ENCODE measurements at places on chromosomes 5 and 9.

DNA sequence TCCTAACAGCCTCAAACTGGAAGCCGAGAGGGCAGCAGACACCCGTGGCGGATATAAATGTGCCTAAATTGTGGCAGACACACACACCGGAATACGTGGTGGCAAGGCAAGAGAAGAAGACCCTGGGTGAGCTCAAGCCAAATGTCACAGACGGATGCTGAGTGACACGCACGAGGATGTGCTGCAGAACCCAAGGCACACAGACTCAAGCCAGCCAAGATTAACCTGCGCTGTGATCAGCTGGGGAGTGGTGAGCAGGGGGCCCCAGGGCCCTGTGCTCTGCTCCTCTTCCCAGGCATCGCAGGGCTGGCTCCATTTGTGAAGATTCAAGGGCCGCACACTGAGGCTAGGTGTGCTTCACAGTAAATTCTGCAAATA, 16.4 kb downstream of the SEMA4D start:
- DNase-seq = no peak

DNA sequence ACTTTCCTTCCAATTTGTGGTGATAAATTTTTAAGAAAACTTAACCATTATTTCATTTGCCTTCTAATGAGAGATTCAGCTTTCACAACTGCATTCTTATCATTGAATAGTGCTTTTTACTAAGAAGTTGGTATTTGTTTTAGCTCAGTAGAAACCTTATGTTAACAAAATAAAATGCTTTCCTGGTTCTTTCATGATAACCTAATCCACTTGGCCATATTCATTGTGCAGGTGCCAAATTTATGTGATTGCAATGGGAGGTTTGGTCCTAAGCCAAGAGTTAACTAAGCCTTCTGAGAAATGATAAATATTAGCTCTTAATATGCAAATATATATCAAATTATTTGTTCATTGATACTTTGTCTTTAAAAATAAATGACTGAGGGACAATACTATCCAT, 141.1 kb upstream of the TLE4 start:
- no peak for DNase-seq

DNA sequence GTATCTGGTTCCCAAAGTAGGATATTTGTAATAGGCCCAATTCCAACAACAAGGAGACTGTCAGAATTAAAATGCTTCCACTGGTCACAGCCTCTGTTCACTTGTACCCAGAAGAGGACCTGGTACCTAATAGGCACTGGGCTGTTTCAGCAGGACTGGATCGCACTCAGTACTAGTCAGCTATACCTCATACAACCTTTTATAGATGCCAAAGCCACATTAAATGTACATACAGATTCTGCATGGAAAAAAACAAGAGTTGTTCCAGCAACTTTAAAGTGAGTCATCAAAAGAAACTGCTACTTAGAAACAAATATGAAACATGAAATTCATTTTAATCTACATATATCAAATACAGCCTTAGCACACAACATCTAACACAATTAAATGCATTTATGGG, 87.5 kb downstream of the GPR21 start:
- DNase-seq = no peak

DNA sequence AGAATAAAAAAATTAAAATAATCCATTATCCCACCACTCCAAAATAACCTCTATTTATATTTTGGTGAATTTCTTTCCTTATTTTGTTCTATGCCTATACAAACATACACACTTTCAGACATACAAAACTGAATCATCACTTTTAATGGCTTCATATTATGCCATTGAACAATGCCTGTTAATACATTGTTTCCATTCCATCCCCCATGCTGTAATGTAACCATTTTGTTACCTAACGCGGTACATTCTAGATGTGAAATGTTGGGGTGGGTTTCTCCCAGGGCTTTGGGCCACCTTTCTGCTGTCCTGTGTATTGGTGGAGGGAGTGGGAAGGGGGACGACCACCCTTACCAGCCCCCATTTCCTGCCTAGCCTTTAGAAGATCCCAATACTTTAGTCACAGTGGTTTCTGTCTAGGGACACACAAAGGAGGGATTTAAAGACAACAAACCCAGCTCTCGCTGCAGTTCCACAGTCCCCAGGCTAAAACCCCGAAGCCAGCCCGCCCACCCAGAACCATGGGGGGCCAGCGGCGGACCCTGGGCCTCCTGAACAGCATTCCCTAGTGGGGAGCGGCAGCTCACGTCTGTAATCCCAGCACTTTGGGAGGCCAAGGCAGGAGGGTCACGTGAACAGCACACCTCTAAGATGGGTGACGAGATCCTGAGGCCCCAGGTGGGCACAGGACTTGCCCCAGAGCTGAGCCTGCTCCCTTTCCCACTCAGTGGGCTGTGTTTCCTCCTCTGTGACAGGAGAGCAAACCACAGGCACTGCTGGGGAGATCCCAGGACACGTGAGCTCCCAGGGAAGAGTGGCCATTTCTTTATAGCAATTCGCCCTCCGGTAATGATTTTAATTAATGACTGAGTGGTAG, 56.9 kb upstream of the STXBP1 start:
- DNase-seq = no peak

- no peak for DNase-seq
Observed at GRCh38 chr5:16626696-16627264, 10.0 kb upstream of the RETREG1 start.

- no peak for DNase-seq
Observed at GRCh38 chr5:11955331-11955730, 51.1 kb upstream of the CTNND2 start.

- no peak for DNase-seq
Observed at GRCh38 chr5:59798862-59799667, 94.5 kb downstream of the PDE4D start.

DNA sequence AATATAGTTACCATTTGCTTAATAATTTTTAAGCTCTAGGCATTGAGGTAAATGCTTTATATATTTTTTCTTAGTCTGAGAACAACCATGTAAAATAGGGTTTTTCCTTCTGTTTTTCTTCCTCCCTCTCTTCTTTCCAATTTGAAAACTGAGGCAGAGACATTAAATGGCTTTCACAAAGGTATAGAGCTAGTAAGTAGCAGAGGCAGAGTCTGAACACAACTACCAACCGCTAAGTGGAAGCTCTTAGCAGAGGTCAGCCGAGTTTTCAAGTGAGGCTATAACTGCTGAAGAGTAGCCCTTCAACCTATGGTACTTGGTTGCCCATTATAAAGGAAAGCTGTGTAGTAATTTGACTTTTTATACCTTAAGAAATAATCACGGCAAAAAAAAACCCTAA, 187.1 kb downstream of the MEF2C start:
- DNase-seq = no peak

DNA sequence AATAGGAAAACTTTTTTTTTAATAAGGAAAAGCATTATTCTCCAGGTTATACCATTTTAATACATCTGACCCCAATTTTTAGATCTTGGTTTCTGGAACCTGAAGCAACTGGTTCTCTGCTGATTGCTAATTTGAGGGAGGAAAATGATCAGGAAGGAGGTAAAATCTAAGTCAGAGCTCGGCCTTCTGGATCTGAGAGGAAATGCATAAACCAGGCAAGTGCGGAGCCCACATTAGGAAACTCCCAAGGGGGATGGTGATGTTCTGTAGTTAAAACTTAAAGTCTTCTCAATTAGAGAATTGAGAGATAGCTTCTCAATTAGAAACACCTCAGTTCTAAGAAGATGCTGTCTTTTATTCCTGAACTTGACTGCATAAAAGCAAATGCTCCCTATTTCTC, 113.5 kb downstream of the TSSK1B start:
- DNase-seq = peak; percentile 21

- no peak for DNase-seq
Observed at GRCh38 chr9:123311250-123311752, 42.9 kb upstream of the STRBP start.

DNA sequence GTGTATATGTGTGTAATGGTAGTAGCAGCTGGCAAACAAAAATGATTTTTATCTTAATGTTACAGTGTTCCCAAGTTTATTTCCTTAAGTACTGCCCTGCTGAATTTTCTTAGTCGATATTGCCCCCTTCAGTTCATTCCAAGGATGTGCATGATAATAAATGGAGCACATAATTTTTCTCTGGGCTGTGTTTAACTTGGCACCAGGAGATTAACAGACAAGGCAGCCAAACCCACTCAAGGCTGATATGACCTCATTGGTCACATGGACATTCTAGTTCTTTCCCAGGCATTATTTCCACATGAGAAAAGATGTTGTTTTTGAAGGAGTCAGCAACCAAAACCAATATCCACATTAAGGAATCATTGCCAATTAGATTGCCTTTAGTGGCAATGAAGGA, 61.8 kb downstream of the COX7C start:
- DNase-seq = peak; percentile 52

DNA sequence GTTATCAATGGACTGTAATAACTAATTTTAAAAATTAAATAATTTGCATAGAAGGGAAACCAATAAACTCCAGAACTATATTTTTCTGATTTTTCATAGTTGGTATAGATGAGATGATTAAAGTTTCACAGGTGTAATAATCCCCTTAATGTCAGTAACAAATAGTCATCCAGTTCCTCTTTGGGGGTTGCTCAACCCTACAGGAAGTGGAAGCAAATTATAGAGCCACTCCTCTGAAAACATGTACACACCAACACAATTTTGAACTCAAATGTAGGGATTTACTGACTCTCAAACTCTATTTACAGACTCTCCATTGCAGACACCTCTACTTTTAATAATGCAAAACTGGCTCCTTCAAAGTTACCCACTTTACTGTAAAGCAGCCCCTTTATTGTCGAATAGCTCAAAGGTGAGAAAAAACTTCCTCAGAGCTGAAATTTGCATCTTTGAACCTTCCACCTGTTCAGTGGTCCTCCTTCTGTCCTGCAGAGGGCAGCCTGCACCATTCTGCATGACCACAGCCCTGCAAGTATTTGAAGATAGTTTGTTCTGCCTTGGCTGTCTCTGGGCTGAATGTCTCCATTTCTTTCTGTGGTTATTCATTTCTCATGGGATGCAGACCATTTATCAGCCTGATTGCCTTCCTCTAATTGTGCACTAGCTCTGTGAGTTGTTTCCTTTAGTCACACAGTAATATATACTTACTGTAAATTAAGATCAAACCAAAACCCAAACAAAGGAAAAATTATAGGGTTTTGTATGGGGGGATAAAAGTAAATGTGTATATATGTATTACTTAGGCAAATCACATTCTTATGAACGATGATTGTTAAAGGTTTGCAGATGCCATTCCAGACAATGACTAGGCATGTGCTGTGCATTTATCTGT, 383.2 kb upstream of the SGCD start:
- peak; percentile 72 for DNase-seq

DNA sequence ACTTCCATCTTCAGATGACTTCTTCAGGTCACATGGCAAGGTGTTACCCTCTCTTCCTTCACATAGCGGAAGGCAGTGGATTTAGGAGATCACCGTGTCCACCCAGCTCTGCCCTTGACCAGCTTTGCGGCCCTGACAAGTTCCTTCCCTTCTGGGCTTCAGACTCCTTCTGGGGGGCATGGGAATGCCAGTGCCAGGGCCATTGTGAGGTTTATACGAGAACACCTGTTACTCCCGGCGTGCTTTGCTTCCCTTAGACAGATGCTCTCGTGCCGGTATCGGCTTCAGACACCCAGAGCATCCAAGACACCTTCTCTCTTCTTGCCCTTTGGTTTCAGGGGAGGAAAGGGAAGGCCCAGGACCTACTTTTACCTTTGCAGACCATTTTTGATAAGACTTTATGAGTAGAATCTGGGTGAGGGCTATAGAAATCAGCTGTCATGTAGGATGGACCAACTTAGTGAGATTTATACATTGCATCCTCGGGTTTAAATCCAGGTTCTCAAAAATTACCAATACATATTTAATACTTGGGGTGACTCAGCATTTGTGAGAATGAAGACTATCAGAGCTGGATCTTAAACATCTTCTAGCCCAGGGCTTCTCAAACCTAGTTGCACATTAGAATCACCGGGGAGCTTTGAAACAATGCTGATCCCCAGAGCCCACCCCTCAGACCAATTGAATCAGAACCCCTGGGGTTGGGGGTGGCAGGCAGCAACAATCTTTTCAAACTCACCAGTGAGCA, 138.2 kb downstream of the MVB12B start:
- DNase-seq = no peak

DNA sequence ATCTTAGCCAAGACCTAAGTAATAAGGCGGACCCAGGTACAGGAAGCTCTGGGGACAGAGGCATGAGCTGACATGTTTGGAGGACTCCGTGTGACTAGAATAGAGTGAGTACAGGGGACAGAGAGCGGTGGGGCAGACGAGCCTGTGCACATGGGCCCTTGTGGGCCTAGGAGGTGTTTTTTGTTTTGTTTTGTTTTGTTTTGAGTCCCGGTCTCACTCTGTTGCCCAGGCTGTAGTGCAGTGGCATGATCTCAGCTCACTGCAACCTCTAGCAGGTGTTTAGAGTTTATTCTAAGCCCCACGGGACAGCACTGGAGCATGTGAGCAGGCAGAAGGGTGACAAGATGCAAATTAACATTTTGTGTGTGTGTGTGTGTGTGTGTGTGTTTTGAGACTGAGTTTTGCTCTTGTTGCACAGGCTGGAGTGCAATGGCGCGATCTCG, 3.1 kb upstream of the EEIG1 start:
- no peak for DNase-seq

DNA sequence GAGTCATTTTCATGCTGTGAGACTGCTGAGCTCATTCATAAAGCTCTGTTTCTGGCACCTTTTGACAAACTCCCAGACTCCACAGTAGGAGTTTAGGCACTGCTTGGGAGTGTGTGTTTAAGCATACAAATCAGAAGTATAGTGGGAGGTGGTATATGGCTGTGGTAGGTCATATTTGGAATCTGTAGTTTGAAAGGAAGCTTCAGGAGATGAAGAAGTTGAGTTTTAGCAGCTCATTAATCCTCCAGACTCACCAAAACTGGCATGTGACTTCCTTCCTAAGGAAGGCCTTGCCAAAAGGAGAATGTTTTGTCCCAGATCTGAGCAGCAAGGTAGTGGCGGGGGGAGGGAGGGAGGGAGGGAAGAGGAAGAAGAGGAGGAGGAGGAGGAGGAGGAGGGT, 52.8 kb downstream of the SAXO1 start:
- peak; percentile 8 for DNase-seq

- DNase-seq = peak; percentile 73
Observed at GRCh38 chr5:115377468-115378217, 81.2 kb upstream of the CCDC112 start.

DNA sequence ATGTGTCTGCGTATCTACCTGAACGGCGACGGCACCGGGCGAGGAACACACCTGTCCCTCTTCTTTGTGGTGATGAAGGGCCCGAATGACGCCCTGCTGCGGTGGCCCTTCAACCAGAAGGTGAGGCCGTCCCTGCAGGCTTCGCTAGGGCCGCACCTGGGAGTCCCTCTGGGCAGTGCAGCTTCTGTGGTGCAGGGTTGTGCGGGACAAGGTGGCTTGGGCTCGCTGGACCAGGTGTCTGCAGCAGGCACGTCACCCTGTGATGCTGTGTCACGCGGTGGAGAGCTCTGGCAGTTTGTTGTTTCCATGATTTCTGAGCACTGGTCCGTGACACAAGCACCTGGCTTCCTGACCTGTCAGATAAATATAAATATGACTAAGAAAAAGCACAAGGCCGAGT, 20.7 kb downstream of the FBXW5 start:
- DNase-seq = no peak

- DNase-seq = peak; percentile 5
Observed at GRCh38 chr5:58022055-58022454, 437.8 kb downstream of the PLK2 start.
